SK-N-SH treated with all-trans-retinoic acid at 6 μM for 48 hours (cell line): ENCODE measurements at places on chromosomes 2 and 18.

DNA sequence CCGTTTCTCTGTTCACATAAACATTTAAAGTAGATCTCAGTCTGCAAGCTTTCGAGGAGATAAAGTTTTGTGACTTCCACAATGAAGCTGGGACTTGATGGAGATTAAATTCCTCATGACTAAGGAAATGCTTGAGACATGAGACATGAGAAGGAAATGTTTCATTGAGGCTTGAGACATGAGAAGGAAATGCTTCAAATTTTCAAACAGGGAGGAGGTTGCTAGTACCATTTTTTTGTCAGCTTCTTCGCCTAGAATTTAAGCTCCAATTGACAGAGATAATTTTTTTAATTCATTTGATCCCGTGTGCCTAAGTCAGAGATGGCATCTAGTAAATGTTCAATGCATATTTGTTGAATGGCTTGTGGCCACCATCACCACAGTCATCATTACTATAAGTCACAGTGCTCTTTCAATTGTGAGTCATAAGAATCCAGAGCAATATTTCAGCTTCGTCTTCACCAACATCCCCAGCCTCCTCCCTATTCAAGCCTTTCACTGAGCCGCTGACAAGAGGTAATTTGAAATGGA lies 543 bp upstream of the MARCHF4 start:
- ATAC-seq: peak; percentile 30

GRCh38 chr18:48987821-48988220 lies 37.1 kb upstream of the SMAD7 start:
- ATAC-seq: no peak

GRCh38 chr2:146108993-146109392 lies 1589.1 kb upstream of the ZEB2 start:
- ATAC-seq: peak; percentile 31; the same call in 2 of the 3 replicates

GRCh38 chr2:105952131-105952530 lies 207.4 kb downstream of the NCK2 start:
- ATAC-seq: no peak

GRCh38 chr2:222756951-222757650 lies 85.6 kb downstream of the MOGAT1 start:
- peak; percentile 80; the same call in 2 of the 3 replicates for ATAC-seq

DNA sequence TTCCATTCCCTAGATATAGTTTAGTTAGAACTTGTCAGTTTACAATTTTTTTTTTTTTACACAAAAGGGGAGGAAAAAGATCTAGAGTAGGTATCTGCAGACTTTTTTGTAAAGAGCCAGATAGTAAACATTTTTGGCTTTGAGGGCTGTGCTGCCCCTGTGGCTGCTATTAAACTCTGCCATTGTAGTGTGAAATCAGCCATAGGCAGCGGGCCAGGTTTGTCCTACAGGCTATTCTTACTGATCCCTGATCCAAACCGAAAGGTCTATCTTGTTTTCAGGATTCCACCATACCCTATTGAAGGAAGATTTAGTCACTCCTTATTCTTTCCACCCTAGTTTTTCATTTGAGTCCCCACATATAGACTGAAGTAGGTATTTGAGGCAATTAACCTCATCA lies 203.4 kb downstream of the RND3 start:
- ATAC-seq: no peak

GRCh38 chr2:29223851-29224692 lies 108.9 kb downstream of the CLIP4 start:
- ATAC-seq: peak; percentile 69
